ENCODE measurements at places on chromosomes 2 and 18.

GRCh38 chr2:16744521-16744920, 78.9 kb upstream of the CYRIA start:
- DNase-seq = no peak

- no peak for DNase-seq
Observed at GRCh38 chr2:238956676-238957075, 108.8 kb downstream of the TWIST2 start.

DNA sequence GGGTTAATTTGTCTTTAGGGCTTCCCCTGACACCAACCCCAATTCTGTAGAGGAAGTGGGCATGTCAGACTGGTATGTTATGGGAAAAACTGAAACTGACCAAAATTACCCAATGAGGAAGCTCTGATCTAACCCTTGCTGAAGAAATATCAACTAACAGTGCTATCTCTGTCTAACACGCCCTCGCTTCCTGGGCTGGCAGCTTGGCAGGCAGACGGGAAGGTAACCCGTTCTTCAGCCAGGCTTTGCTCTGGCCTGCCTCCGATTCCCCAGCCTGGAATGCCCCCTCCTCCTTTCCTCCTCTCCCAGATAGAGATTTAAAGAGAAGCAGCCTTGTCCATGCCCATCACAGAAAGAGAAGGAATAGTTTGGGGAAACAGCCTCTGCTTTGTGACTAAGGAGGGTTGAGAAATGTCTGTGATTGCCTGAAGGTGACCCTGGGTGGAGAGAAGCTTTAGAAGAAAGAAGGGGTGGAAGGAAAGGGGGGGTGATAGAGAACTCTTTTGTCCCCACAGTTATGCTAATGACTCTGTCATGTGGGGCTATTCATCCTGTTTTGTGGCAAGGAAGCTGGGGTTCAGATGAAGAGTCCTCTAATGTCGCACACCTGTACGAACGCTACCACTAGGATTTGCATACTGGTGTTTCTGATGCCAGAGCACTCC, 15.4 kb downstream of the HK2 start:
- DNase-seq = no peak

GRCh38 chr2:119548516-119549120, 4.4 kb downstream of the CFAP221 start:
- DNase-seq = no peak

DNA sequence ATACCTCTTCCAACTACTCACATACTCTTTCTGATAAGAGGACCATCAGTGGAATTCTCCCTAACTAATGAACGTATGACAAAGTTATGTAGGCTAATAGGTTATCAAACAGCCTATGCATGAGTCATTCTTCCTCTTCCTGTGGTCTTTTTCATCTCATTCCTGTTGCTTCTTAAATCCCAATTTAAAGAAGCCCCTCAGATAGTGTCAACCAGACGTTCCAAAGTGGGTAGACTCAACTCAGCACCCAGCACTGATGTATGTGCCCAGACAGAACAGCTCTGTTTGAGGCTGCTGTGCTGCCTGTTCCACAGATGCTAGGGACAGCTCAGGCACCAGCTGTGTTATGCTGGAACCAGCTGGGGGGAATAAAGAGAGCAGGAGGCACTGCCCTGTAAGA, 52.6 kb downstream of the CXCR4 start:
- DNase-seq = no peak

GRCh38 chr2:28172114-28172898, 220.4 kb upstream of the FOSL2 start:
- DNase-seq = no peak
